ENCODE measurements at places on chromosomes 5 and 9.

- DNase-seq, result no peak
These were observed 88.9 kb upstream of the TRIO start for GRCh38 chr5:14054111-14054854.

GRCh38 chr9:92187989-92188714 lies 72.9 kb upstream of the SPTLC1 start:
- no peak for DNase-seq

DNA sequence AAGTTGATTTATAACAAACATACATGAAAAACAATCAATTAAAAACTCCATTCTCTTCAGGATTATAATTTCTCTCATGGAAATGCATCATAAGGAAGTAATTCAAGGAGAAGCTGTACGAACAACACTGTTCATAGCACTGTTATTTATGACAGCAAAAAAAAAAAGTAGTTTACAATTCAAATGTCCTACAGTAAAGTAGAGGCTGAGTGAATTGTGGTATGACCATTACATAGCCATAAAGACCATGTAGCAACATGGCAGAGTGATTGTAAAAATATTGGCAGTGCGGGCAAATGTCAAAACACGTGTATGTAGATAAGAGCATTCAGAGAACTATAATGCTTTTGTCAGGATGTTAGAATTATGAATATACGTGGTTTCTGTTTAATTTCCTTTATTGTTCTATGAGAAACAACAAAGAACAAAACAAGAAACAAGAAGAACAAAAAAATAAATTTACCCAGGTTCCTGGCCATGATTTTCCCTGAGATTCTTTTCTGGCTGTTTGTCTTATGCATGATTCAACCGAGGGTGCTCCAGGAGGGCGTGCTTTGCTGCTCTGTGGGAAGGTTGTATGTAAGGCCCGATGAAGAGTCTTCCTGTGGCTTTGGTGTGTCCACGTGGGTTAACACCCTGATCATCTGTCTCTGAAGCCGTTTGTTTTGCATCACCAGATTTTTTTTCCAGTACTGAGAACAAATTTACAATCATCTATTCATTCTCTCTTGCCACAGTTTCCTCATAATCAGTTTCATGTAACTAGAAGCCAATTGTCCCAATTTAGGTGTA lies 28.8 kb downstream of the GCNT4 start:
- DNase-seq, result no peak

GRCh38 chr5:179168664-179169063 lies 108.5 kb downstream of the ZNF354C start:
- DNase-seq, result no peak

DNA sequence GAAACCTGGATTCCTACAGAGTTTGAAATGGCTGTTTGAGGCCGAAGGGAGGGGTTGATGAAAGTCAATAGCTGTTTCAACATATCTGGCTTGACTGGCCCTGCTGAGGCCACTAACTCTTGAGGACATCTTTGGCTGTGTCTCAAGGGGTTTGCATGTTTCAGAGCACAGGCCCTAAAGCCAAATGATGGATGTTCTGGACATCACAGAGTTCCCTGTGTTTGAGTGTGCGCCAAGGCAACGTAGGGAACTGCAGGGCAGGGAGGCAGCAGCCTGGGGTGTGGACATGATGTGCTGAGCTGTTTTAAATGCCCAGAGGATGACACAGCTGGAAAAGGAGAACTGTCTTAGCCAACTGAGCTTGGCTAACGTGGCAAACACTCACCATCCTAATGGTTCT lies 89.6 kb downstream of the RAPGEF1 start:
- DNase-seq, result no peak

DNA sequence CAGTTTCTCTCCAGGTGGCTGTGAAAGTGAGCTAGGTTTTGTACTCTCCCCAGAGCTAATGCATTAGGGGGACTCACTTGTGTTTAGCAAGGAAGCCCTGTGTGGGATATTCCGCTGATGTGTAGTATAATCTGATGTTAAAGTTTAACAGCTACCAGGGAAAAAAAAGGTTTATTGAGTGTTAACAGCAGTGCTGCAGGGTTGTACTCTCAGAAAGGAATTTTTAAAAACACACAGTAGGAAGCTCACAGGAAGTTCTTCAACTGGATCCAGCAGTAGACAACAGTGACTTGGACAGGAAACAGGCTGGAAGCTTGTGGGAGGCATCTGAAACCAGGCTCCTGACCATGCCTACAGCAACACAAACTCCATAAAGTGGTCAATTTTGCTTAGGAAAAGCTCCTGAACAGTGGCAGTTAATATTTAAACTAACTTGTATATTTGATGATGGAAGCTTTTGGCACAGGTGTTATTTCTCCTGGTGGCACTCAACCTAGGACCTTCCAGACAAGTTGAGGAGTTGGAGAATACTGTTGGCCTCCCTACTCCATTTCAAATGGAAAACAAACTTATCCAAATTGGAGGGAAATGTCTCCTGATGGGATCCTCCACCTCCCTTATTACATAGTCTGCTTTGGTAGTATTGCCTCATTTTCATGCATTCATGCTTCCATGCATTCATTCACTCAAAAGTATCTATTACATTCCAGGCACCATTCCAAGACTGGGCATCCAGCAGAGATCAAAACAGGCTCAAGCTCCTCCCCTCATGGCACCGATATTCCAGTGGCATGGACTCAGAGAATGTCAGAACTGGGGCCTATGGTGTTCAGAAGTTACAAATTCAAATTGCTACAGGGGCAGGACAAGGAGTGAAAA lies 54.7 kb downstream of the FOXD1 start:
- no peak for DNase-seq

GRCh38 chr9:116646661-116647514 lies 40.2 kb upstream of the TRIM32 start:
- DNase-seq, result no peak

DNA sequence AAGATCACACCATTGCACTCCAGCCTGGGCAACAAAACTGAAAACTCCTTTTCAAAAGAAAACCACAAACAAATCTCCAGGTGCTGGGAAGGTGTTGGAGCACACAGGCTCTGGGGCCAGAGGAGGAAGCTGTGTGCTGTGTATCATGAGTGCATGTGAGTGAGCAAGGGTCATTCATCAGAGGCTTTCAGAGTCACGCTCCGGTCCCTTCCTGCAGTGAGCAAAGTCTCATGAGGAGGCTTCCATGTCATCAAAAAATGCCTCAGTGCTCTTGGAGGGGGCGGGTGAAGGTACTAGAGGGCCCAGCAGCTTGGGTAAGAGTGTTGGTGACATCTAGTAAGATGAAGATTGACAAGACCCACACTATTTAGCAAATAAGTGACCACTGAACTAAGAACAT lies 48.3 kb upstream of the TESK1 start:
- DNase-seq, result no peak

GRCh38 chr9:31790720-31791119 lies 593.7 kb upstream of the ACO1 start:
- no peak for DNase-seq

DNA sequence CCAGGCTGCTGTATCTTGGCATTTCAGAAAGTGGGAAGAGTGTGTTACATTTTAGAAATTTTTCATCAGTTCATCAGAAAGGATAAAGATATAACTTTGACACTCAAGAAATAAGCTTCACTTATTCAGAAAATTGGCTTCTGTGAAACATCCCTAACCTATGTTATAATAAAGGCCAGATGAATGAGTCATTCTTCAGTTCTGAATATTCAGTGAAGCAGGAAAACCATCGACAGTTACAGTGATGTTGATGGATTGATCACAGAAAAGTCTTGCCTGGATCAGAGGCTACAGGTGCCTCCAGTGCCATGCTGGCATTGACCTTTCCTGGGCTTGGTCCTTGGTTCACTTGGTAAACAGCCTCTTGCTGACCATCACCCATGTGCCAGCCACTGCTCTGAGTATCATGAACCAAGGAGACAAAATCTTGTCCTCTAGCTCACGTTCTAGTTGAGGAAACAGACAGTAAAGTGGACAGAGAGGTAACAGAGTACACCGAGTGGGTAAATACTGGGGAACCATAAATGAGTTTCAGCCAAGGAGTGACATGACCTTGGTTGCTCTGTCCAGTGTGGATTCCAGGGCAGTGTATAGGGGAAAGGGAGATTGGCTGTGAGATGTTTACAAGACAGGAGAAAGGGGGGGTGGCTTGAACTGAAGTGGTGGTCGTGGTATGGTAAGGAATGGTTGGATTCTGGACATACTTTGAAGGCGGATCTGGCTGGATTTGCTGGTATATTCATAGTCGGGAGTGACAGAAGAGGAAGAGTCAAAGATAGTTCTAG lies 98.6 kb downstream of the AMBP start:
- no peak for DNase-seq

DNA sequence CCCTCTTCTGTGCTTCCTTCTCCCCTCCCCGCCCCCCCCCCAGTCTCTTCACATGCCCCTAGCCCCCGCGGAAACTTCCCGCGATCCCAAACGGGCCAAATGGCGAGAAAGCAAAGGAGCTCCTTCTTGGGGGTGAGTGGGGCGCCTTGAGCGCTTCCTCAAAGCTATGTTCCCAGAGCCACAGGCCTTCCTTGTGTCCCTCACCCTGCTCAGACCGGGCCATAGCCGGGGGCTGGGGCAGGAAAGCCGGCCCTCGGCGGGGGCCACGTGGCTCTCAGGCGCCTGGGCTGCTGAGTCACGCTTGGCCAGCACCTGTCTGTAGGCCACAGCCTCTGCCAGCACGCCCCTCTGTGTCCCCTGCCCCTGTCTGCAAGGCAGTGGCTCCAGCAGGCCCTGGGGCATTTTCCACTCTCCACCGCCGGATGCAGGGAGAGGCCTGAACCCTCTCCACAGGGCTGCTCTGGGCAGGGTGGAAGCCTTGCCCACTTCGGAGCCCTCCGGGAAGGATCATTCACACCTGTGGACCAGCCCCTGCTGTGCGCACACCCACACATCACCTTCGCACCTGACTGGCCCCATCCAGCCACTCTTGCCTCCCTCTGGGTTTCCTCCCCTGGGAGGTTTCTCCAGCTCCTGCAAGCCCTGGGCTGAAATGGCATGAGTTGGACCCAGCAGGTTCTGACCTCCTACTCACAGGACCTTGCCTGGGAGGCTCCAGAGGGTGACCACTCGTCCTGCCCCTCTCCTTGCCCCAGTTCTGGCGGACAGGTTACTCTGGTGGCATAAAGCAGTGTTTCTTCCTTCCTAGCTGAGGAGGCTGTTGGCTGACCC lies 1.2 kb upstream of the SQSTM1 start:
- DNase-seq, result no peak
